ENCODE measurements at places on chromosomes 2 and 18.

- DNase-seq, result no peak
Observed at GRCh38 chr2:32064021-32064601, 755 bp downstream of the SPAST start.

- DNase-seq, result no peak
Observed at GRCh38 chr2:219638948-219639755, 11.7 kb downstream of the SLC4A3 start.

DNA sequence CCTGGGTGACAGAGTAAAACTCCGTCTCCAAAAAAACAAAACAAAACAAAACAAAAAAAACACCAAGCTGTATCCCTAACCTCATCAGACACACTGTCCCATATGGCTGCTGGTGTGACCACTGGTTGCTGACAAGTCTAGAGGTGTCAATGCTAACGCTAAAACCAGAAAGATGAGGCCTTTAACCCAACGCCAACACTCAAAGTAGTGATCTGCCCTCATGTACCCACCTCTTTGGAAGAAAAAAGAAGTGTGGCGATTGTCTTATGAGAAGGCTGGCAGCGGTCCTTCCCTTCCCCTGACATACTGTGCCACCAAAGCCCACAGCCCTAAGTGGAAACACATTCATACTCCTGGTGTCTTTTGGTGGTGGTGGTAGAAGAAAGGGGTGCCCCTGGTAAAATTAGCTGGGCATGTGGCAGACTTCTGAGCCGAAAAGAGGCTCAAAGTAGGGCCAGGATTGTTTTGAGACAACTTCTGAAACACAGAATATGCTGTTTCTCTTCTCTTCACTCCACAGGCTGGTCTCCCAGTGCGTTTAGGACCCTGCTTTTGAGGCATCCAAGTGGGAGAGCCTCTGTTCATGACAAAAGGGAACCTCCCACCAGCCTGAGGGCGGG is 9.8 kb downstream of the SERTAD2 start:
- no peak for DNase-seq

GRCh38 chr2:160670618-160671017 is 177.0 kb upstream of the RBMS1 start:
- DNase-seq, result no peak

GRCh38 chr2:225379856-225380255 is 19.7 kb upstream of the NYAP2 start:
- no peak for DNase-seq

DNA sequence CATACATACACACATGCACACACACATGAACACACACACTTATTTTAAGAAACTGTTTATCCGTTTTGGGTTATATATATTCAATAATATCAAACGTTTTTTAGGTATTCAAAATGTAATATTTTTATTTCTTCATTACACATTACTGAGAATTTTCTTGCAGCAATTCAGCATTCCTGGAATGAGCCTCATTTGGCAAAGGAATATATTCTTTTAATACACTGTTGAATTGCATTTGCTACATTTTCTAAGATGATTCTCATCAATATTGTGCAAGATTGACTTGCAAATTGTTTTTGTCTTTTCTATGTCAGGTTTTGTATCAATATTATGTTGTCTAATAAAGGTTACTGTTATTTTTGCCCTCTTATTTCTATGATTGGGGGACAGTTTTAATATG is 276.1 kb upstream of the CYP26B1 start:
- no peak for DNase-seq

DNA sequence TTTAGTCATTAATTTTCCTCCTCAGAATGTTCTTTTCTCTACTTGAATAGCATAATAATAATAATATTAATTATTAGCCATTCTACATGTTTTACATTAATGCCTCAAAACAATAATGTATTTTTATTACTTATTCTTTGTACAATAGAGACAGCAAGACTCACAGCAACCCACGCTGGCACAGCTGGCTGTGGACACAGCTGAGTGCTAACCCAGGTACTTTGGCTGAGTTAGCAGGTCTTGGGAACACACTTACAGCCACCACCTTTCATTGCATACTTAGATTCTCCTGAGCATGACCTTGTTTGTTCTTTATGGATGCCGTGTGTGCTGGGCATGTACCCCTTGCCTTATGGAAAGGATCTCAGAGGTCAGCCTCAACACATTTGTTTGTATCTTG is 260.2 kb upstream of the ST6GAL2 start:
- DNase-seq, result no peak

GRCh38 chr2:212609479-212609878 is 70.9 kb upstream of the ERBB4 start:
- DNase-seq, result no peak

DNA sequence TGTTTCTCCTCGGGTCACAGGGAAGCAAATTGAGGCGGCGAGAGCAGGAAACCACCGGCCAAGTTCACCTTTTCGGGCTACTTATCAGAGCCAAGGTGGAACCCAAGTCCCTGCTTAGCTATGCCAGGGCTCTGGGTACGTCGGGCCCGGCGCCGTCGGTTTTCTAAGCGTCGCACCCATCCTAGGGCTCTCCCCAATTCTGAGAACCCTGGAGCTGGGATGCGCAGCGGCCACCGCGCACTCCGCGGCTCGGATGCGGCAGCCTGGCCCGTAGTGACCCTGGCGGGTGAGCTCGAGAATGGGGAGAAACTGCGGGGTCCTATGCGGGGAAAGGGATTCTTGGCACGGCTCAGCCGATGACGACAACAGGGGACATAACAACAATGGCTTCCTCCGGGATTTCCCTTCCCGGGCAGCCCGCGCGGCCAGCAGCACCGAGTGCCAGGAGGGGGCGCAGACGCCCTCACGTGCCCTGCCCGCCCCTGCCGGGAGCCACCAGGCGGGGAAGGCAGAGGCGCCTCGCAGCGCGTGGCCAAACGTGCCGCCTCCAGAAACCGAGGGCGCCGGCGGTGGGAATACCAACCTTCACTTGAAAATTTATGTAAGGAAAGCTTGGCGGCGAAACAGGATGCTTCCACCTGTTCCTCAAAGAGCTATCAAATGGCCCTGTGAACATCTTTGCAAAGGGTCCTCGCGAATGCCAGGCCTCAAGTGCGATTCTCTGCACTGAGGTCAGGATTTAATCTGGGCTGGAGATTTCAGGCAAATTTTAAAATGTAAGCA is 2.1 kb upstream of the SLC30A3 start:
- peak; percentile 98 for DNase-seq

- DNase-seq, result peak; percentile 10
Observed at GRCh38 chr2:152542995-152543481, 174.2 kb downstream of the PRPF40A start.

DNA sequence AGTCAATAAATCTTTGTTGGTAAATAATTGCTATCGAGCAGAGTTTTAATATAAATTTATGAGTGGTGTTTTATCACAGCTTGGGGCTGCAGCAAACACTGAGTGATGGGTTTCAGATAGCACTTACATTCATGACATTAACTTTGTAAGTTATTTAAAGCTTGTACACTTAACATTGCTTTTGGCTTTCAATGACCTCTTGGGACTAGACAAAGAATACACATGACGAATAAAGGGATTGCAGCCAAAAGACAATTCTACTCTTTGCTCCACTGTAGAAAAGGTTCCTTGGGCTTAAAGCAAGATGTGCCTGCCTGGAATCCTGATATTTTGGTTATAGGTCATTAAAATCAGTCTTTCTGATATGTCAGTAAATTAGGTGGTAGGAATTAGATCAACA is 299.5 kb downstream of the GBX2 start:
- no peak for DNase-seq

DNA sequence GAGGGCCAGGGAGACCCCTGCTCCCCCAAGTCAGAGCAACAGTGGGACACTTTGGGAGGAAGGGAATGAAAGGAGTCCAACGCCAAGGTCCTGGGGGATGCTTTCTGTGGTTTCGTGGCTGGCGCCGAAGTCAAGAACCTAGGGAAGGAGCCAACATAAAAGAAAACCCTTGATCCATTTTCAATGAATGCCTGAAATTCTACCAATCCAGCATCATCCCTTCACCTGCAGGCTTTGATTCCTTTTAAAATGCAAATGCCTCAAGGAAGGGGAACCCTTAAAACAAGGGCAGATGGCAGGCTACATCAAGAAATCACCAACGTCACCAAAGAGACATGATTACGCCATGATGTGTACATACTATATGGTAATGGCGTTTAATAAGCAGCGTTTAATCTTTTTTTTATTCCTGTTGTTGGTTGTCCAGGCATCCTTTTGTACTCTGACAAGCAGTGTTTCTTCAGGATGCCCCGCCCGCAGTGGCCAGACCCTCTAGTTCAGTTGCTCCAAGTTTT is 123.3 kb upstream of the SLC1A4 start:
- no peak for DNase-seq

DNA sequence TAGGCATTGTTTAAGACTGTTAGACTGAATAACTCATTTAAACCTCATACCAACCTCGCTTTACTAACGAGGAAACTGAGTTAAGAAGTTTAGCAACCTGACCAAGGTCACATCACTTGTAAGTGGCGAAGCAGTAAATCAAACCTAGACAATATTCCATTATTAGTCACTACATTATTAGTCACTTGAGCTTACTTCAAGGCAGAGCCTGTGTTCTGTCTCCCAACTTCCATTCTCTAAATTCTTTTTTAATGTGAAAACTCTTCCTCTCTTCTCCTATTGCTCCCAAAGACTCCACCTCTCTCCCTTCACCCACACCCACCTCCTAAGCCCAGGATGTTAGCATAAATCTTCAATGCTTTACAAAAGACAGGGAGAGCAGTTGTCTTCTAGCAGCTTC is 156.5 kb downstream of the ARL6IP6 start:
- DNase-seq, result no peak

DNA sequence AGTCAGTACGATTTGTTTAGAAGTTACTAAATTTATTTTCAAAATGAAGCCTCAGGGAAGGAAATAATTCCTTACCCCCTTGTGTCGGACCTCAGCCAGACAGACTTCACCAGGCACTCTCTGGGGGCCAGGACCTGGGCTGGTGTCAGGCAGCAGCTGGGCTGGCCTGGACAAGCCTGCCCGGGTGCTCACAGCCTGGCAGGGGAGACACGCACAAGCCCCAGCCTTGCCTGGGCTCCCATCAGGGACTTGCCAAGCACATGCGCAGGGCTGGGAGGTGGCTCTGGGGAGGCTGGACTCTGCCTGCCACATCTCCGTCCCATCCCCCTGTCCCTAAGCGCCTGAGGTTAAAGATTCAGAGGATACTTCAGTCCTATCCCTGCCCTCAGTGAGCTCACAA is 56.8 kb upstream of the HS6ST1 start:
- DNase-seq, result no peak

DNA sequence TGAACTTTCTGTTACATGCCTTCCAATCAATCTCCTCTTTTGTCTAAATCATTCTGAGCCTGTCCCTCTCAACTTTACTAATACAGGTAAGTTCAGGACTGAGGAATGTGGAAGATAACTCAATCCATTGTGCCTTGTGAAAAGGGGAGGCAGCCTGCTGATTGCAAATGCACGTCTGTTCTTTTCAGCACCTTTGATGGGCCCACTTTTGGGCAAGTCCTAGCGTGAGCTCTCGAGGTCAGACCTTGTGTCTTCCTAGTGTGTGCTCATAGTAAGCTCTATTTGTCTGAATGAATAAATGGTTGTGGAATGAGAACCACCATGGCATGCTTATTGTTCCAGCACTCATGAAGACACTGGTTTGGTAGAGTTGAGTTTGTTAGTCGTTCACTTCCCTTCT is 50.4 kb upstream of the REL start:
- no peak for DNase-seq
